ENCODE measurements at places on chromosomes 7 and 10. TPM values are rescaled to one million over a fixed set of nuclear protein-coding genes. Genes with fewer than 3 reads are reported as not detected.

The KCNH2 gene
- 0.22 TPM for total RNA-seq

The OPALIN gene
- not detected for total RNA-seq

The AMPH gene
- total RNA-seq, result 1.4 TPM

The WDR11 gene
- total RNA-seq, result 10.3 TPM

The TMEM229A gene
- total RNA-seq, result not detected

The ODAD2 gene
- not detected for total RNA-seq

The TAS2R3 gene
- 0.20 TPM for total RNA-seq

The SPDYE8 gene
- total RNA-seq, result not detected

The HOXA2 gene
- total RNA-seq, result 0.17 TPM

The PTF1A gene
- total RNA-seq, result not detected

The PAPOLB gene
- total RNA-seq, result not detected

The HIP1 gene
- 7.3 TPM for total RNA-seq

The STAMBPL1 gene
- 1.4 TPM for total RNA-seq

The WEE2 gene
- not detected for total RNA-seq
